Brain (organoid and tissue), 16 donors: ENCODE measurements at places on chromosomes 6 and 20.

DNA sequence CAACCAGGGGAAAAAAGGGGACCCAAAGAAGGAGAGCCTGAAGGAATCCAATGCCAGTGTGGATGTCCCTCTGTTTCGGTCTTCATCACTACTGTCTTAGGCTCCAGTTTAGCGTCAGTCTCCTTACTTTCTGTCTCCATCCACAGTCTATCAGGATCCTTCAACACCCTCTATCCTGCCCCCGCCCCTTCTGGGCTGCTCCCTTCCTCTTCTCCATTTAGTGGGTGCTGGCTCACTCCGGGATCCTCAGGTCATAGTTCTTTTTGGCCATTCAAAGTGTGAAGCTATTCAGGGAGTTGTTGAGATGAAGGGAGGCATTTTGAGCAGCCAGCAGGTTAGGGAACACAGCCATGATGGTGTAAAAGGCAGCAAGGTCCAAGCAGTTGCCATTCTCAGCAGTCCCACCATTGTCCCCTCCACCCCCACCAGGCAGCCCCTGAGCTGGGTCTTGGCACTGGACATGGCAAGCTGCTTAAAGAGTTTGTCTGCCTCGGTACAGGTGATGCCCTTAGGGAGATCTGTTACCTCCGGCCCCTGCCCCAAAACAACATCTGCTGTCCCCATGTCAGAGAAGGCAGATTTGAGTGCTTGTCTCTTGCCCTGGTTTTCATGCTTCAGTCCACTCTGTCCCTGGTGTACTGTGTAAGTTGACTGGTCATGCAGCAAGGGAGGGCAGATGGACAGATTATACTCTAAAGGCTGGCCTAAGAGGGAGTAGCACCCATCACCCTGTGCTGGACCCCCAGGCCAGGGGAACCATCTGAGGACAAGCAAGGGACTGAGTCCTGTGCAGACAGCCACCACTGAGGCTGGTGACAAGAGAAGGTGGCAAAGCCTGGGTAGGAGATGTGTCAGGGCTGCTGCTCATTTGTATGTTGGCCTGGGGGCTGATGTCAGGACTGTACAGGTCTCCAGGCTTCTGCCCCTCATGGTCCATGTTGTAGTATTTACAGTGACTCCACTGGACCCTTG lies 842.0 kb downstream of the HACE1 start:
- no peak for DNase-seq

- DNase-seq: no peak
Measured at GRCh38 chr6:34475238-34475682, 9.4 kb downstream of the PACSIN1 start.

GRCh38 chr6:136739071-136739470 lies 53.2 kb downstream of the MAP3K5 start:
- DNase-seq: no peak

DNA sequence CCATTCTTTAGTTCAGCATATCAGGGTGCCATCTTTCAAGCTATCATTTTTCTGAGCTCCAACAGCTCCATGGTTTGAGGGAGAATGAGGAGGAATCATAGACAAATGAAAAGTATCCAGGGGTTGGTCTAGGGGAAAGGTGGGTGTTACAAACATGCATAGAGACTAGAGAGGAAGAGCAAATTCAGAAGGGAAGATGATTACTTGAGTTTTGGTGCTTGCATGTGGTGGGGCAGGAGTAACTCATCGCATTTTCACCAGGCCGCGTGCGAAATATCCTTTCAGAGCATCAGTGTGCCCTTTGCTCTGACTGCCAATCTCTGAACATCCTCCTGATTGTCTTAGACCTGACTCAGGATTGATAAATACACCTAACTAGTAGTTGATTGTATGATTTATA lies 7.7 kb upstream of the BICRAL start:
- no peak for DNase-seq

DNA sequence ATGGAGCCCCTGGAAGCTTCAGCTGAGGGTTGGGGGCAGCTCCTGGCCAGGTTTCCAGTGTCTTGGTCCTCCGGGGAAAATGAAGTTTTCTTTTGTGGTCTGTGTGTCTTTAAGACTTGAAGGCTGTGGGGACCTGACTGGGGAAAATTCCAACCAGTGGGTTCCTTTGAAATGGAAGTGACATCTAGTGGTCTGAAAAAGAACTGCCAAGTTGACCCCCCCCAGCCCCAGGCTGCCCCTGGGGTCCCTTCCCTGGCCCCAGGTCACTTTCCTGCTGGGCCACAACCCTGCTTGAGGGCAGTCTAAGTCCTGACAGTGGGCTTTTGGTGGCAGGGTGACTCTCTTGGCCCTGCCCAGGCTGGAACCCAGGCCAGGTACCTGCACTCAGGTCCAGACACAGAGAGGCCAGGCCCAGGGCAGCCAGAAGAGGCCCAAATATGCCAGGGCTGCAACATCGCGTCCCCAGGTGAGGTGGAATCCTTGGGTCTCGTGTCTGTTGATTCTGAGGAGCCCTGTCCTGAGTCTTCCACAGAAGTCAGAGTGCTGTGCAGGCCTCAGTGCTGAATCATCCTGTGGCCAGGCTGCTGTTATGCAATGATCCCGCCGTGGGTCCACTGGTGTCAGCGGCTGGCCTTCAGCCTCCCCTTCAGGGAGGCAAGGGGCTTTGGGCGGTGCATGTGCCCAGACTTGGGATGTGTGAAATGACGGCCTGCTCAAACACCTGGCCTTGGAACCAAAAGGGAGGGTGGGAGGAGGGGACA lies 68.4 kb downstream of the VEGFA start:
- DNase-seq: no peak

DNA sequence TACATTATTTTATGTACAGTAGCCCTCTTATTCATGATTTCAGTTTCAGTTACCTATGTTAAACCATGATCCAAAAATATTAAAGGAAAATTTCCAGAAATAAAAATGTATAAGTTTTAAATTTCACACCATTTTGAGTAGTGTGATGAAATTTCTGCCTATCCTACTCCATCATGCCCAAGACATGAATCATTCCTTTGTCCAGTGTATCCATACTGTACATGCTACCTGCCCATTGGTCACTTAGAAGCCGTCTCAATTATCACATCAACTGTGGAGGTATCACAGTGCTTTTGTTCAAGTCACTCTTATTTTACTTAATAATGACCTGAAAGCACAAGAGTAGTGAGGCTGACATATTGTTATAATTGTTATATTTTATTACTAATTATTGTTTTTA lies 32.3 kb upstream of the PLCB4 start:
- no peak for DNase-seq

DNA sequence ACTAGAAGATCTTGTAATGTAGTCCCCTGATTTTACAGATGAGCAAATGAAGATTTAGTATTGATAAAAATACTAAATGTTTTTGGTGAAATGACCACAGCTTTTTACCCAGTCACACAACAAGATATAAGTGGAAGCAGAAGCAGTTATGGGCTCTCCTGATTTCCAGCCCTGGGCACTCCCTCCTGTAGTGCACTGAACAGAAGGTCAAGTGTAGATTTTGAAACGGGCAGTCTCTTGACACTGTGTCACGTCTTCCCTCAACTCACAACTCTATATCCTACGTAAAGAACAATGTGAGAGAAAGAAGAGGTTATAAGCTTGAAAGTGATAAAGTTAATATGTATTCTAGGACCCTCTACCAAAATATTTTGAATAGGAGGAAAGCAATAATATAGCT lies 23.3 kb downstream of the TMEM200A start:
- DNase-seq: no peak

DNA sequence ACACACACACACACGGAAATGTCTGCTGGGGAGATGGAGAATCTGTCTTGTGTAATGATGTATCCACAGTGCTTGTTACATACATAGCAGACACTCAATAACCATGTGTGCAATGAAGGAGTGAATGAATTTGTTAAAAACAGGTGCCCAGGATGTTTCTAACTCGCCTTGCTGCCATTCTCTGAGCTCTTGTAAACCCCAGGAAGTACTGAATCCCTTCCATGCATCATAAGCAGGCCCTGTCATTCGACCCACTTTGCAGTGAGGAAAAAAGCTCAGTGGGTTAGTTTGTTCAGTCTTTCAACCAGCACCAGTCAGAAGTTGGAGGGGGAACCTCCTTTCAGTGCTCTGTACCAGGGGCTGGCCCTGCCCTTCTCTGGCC lies 1.4 kb upstream of the KCNK5 start:
- no peak for DNase-seq

- no peak for DNase-seq
Measured at GRCh38 chr20:63048516-63049190, 41.9 kb upstream of the BHLHE23 start.

DNA sequence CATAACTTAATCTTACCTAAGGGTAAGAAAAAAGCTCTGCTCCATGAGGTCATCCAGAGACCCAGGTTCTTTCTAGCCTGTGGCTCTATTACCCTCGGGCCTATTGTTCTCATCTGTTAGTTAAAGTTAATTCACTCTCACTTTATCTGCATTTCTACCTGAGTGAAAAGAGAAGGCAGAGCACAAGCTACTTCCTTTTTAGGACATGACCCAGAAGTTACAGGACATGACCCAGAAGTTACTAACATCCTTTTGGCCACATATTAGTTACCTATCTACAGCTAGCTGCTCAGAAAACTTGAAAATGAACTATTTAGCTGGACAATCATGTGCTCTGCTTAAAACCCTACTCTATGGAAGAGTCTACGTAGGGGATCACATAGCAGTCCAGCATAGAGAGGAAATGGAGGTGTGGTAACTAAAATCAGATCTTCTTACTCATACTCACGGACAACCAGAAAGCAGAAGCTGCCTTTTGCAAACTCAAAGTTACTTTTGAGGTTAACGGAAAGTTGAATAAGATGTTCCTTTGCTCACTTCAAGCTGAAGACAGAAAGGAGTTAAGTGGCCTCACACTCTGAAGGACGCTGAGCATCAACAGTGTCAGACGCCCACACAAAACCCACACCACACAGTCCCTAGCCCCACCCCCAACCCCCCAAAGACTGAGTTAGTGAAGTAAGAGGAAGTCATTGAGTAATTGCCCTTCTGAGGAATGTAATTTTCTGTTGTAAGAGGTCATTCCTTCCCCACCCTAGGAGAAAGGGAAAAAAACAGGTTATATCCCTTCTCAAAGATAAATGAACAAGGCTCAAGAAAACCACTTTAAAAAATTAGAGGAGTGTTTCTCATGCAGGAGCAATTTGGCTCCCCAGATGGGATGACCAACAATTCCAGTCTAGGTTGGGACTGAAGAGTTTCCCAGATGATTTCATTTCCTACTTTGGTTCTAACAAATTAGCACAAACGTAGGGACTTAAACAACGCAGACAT lies 45.9 kb upstream of the TAB2 start:
- no peak for DNase-seq

DNA sequence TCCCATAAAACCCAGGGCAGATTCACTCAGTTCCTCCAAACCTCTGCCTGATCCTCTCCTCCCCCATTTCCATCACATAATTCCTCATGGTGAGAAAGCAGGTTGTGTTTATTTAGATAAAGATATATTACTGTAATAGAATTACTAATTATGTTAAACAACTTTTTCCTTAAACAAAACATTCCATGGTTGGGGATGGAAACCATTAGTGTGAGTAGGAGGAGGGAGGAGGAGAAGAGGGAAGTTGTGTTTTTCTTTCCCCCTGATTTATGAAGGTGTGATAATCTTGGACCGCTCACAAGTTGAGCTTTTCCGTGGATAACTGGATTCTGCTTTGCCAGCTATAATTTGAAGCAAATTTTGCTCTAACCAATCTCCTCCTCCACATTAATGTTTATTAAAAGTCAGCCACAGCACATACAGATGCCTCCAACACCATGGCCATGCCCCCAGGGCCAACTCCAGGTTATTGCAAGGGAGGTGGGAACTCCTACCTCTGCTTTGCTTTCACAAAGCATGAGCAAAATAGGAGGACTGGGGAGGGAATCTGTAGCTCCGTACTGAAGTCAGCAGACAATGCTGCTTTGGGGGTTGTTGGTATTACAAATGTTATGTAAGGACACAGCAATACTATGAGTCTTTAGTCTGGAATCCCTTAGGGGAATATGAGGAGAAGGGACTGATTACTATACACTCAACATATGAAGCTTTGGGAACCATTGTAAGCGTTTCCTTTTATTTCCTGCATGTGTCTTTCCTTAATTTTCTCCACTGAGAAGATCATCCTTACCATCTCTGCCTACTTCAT lies 542.0 kb downstream of the DHX35 start:
- DNase-seq: no peak

DNA sequence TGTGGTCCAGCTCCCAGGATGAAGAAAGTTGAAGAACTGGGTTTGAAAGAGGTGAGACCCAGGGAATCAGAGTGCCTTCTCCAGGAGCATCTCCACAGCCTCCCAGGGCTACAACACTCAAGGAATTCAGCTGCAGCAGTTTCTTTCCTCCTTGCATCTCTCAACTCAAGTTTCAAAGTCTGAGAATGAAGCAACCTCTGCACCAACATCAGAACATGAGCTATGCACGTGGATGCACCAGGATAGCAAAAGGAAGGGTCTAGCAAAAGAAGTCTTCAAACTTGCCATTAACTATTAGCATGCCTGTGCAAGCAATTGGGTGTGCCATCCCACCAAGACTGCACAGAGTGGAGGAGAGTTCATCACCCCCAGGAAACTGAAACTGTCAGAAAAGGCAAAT lies 193.9 kb downstream of the OTOR start:
- no peak for DNase-seq

DNA sequence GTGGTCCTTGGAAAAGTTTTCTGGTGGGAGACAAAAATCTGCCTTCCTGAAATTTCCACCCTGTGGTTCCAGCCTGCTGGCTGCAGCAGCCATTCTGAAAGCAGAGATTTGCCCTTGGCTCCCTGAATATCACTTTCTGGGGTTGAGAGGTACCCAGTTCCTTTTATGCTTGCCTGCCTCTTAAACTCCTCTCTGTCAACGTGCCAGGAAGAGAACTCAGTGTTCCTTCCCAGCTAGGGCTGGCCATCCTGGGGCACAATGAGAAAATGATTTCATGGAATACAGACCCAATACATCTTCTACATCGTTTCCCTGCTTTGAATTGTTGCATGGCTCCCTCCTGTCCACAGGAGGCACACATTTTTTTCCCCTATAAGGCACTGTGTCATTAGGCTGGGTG lies 1.6 kb upstream of the DSN1 start:
- DNase-seq: no peak

- DNase-seq: no peak
Measured at GRCh38 chr6:157012355-157012754, 235.2 kb downstream of the ARID1B start.

- DNase-seq: no peak
Measured at GRCh38 chr6:39225946-39226437, 3.3 kb downstream of the KCNK5 start.

- no peak for DNase-seq
Measured at GRCh38 chr6:154139892-154140291, 100.9 kb downstream of the OPRM1 start.

- DNase-seq: no peak
Measured at GRCh38 chr6:3310051-3310448, 51.3 kb downstream of the PSMG4 start.

- DNase-seq: no peak
Measured at GRCh38 chr6:145904868-145905267, 59.3 kb downstream of the SHPRH start.

DNA sequence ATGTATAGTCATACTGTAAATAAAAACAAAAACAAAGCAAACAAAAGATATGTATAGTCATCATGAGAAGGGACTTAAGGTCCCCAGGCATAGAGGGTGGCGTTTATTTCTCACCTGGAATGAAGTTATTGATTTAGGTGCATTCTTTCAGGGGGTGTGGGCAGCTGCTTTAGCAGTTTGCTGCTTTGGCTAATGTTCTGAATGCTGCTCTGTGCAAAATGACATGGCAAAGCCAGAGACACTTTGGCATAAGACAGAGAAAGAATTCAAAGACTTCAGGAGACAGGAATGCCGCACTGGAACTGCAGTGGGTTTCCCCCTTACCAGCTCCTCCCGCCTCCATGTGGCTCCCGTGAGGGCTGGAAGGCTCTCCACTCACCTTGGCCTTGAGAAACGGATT lies 36.4 kb upstream of the NELFCD start:
- no peak for DNase-seq

- no peak for DNase-seq
Measured at GRCh38 chr6:82208913-82209312, 38.6 kb downstream of the IBTK start.
